DND-41 (cell line): ENCODE measurements at places on chromosomes 11 and 22.

GRCh38 chr11:130022799-130023198, 20.2 kb upstream of the PRDM10 start:
- DNase-seq = no peak

GRCh38 chr22:27578937-27579617, 222.5 kb downstream of the MN1 start:
- no peak for DNase-seq

DNA sequence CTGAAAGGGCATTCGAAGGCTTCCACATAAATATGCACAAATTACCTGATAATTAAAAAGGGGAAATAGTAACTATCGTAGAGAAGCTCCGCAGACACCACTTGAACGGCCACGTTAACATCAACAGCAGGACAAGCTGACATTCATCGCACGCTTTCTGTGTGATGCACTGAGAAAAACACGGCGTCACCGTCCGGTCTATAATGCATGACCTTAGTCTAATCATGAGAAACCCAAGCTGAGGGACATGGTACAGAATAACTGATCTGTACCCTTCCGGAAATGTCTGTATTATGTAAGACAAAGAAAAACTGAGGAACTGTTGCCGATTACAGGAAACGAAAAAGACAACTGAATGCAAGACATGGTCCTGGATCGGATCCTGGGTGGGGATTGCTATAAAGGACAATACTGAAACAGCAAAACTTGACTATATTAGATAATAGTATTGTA, 678 bp upstream of the RANGAP1 start:
- no peak for DNase-seq

- DNase-seq = no peak
These were observed 26.2 kb upstream of the SLC37A2 start for GRCh38 chr11:125036933-125037332.

GRCh38 chr11:48167380-48167779, 49.2 kb upstream of the OR4B1 start:
- no peak for DNase-seq

DNA sequence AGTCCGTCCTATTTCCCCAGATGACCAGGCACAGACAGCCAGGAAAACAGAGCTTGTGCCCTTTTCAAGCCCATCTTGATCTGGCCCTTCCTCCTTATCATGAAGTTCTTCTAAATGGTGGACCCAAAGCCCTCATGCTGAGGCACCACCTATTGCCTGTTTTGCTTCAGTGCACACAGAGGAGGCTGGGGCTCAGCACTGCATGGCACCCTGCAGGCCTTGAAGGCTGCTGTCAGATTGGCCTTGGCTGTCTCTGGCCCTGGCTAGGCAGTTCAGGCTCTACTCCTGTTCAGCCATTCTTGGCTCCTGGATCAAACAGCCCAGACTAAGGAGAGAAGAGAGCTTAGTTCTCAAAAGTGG, 49.2 kb downstream of the OTOG start:
- no peak for DNase-seq

GRCh38 chr11:102201776-102202175, 91.5 kb downstream of the YAP1 start:
- DNase-seq = no peak

DNA sequence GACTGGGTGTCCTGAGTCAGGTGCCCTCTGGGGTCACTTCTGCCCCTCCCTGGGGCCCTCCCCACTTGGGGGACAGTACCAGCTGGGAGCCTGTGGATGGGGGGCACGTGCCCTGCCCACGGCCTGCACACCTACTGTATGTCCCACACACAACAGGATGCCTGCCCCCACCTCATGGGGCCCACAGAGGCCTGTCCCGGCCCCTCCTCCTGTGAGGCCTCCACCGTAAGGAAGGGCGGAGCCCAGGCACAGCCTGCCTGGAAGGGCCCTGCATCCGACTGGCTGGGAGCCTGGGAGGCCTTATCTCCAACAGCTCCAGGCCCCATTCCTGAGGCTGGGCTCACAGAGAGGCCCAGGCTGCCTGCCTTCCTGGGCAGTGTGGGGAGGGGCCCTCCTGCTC, 47.8 kb downstream of the BRSK2 start:
- DNase-seq = no peak

DNA sequence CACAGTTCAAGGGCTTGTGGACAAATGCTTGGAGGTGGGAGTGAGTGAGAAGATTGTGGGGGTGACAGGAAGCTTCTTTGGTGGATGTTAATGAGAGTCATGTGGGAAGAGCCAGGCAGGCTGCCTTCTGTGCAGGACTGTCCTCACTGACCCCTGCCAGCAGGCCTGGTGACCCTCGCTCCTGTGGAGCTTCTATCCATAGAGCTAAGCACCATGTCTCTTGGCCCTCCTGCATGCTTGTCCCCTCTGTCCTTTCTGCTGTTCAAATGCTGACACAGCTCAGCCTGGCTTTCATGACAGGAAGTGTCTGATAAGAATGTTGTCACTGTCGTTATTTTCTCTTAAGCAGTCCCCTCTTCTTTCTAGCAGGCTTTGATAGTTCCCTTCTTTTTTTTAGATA, 37.6 kb downstream of the NAT10 start:
- DNase-seq = no peak

DNA sequence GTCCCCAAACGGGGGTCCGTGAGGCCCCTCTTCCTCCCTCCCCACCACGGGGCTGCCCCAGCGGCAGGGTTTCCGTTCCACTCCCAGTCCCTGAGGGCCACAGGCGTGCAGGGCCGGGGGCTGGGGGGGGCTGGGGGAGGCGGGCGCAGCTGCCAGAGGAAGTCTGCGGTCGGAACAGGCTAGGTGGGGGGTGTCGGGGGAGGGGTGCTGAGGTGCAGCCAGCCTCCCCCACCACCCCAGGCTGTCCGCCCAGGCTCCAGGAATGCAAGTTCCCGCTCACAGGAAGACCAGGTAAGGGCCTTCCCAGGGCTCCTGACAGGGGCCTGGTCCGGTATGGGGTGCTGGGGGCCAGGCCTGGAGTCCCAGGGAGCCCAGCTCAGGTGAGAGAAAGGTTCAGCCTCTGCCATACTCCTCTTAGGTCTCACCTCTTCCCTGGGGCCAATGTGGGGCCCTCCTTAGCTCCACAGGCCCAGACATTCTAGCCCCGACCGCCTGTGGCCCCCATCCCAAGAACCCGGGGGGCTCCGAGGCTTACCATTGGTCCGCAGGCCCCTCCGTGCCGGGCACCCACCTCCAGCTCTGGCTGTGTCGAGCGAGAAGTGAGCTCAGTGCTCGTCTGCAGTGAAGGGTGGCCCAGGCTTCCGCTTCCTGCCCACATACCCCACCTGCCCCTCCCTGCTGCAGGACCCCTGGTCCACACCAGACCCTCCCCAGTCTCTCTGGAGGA, at the start of gene PTPRCAP:
Gene PTPRCAP, minus strand, starts transcription at position 601 of the 727 bp plus-strand sequence. Its CDS starts 63 bp downstream, at position 538.
- peak; percentile 94 for DNase-seq

DNA sequence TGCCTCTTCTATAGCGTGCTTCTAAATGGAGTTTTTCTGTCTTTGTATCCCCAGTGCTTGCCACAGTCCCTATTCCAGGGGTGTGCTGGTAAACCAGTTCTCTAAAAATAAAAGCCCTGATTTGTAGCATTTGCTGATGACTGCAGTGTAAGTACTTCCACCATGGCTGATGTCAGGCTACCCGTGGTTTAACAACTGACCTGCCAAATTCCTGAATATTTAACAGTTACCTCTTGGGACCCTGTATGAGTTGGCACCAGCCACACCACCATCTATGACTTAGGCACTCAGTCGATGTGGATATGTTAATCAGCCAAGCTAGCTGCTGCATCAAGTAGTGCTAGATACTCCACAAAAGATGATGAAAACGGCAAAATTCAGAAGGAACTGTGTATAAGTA, 94.0 kb upstream of the MTNR1B start:
- no peak for DNase-seq

DNA sequence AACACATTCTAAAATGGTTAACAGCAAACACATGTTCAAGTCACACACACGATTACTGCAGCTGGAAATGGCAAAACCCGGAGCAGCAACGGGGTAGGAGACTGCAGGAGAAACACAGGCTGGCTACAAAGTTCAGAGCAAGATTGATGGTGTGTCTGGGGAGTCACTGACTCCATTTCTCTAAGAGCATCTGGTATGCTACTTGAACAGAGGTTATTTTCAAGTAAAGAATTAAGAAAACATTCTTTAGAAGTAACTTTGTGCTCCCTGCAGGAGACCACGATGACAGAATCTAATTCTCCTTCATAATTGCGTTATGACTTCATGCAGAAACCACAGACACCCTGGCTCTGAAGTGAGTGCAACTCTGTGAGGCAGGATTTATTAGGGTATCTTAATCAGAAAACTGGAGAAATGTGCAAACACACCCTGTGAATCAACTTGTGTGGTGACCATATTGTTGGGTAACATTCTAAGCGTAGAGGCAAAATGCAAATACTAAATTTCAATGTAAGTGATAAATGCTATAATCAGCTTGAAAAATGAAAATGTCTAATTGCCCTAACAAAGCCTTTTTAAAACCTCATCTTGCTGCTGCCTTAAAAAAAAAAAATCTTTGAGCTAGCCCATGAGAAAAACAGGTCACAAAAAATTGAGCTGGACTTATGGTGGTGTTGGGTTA, 303.0 kb downstream of the CADM1 start:
- DNase-seq = no peak

- DNase-seq = no peak
These were observed 90.4 kb downstream of the ARHGAP20 start for GRCh38 chr11:110621826-110622225.

DNA sequence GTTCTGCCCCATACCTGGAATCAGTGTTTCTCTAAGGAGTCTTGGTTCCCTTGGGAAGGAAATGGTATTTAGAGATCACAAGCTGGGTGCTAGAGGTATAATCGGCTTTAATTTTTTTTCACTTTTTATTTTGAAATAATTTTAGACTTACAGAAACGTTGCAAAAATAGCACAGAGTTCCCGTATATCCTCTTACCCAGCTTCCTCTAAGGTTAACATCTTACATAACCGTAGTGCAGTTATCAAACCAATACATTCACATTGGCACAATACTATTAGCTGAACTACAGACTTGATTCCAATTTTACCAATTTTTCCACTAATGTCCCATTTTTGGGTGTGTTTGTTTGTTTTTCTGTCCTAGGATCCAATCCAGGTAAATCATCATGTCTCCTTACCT, 63.8 kb downstream of the RBX1 start:
- DNase-seq = no peak

DNA sequence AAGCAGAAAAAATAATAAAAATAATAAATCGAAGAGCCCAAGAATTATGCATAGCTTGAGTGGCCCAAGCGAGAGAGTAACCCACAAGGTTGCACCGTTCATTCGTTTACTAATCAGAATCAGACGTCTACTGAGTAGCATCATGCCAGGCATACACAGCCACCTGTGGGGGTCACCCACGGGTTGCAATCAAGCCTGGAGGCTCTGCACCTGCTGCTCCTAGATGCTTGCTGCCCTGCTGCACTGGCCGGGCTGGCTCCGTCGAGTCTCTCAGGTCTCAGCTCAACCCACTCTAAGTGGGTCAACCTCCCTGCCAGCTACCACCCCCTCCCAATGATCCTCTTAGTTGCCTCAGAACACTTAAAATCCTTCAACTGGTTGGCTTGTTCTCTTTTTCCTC, 2.0 kb upstream of the TESMIN start:
- DNase-seq = peak; percentile 7

- peak; percentile 27 for DNase-seq
These were observed 29.2 kb upstream of the CBX6 start for GRCh38 chr22:38901111-38901641.

GRCh38 chr11:108960501-108960900, 295.6 kb downstream of the DDX10 start:
- DNase-seq = no peak

GRCh38 chr22:47151490-47151889, 389.0 kb downstream of the TBC1D22A start:
- DNase-seq = no peak

- DNase-seq = no peak
These were observed 28.0 kb downstream of the SWAP70 start for GRCh38 chr11:9691865-9692264.

GRCh38 chr22:48761546-48761945, 1066.1 kb downstream of the BRD1 start:
- no peak for DNase-seq

DNA sequence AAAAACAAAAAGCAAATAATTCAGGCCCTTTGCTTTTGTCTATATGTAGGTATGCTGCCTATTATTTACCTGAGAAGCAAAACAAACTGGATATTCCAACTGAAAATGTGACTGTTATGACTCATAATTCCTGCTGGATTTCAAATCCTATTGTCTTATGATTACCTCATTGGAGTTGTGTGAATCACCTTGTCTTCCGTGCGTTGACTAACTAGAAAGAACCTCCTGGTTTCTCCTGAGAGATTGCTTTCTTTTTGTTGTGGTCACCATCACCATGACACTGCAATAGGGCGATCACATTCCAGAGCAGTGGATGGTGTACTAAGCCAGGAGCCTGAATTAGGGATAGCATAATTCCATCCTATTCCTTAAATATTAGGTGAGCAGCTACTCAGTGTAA, 23.0 kb upstream of the EXPH5 start:
- DNase-seq = no peak

DNA sequence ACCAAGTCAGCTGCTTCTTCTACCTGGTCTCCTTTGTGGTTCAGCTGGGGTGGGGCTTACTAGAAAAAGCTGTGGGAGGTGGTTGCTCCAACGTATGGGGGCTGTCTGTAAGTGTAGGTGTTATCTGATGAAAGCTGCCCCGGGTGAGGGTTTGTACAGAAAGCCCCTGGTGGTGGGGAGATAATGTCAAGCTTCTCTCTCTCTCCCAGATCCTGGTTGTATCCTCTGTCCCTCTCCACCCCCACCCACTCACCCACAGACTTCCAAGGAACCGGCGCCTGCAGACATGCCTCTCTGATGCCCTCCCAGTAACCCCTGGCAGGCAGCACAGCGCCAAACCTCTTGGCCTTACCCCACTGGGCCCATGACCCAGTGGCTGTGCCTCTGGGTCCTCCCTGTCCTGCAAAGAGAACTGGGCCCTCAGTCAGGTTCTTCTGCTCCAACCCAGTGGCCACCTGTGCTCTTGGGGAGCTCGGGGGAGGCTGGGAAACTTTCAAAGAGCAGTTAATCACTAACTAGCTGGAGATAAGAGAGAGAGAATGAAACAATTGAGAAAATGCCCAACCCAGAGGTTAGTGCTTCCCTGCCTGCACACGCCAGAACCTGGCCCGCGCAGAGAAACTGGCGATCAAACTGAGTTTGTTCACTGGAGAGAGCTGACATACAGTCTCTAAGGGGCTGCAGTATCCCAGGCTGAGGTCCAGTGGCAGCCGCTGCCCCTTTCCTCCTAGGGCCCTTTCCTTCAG, 20.4 kb upstream of the EHF start:
- DNase-seq = no peak

GRCh38 chr11:122181372-122181771, 65.4 kb upstream of the BLID start:
- DNase-seq = no peak

- DNase-seq = no peak
These were observed 7.9 kb upstream of the TRIM68 start for GRCh38 chr11:4615856-4616444.

GRCh38 chr11:2579315-2580060, 120.3 kb downstream of the KCNQ1OT1 start:
- DNase-seq = no peak

GRCh38 chr11:27770576-27770975, 70.3 kb upstream of the BDNF start:
- DNase-seq = no peak

GRCh38 chr11:73556966-73557365, 40.9 kb downstream of the FAM168A start:
- no peak for DNase-seq
